Upper lobe of right lung (tissue), 1 donor: ENCODE measurements at places on chromosomes 2 and 18.

DNA sequence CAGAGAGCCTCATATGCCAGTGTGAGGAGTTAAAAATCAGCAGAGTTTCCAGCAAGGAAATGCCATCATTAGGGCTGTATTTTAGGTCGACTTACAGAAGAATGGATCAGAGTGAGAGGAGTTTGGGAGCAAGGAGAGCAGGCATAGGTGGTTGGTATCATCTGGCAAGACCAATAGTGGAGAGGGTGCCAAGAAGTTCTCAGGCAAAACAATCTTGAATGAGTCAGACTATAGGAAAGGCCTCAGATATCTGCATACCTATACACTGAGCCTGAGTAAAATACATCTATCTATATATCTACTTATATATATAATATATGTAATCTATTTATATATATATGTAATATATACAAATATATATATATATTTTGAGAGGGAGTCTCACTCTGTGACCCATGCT lies 57.3 kb downstream of the TMEFF2 start:
- DNase-seq, result no peak

DNA sequence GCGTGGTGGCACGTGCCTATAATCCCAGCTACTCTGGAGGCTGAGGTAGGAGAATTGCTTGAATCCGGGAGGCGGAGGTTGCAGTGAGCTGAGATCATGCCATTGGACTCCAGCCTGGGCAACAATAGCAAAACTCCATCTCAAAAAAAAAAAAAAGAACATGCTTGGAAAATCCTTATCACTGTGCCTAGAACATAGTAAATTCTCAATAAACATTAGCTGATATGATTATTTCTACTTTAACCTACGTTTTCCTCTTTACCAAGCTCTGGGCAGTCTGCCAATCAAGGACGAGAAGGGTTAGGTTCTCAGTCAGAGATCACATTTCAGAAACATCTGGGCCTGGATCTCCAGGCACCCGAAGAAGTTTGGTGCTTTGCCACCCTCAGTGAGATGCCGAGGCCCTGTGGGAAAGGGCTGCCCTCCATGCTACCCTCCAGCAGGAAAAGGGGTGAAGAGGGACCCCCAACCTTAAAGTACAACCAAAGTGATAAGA lies 107.7 kb downstream of the BCL11A start:
- no peak for DNase-seq

DNA sequence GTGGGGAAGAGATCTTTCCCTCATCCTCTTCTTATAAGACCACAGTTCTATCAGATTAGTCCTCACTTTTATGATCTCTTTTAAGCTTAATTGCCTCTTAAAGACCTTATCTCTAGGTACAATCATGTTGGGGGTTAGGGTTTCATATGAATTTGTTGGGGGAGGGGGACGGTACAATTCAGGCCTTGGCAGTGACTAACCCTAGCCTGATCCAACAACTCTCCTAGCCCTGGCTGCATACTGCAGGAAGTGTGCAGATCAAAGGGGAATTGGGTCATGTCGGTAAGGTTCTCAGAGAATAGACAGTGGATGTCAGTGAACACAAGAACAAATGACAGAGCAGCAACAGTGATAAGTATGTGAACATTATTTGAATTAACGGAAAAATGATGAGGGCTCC lies 16.4 kb downstream of the CAPN13 start:
- no peak for DNase-seq

DNA sequence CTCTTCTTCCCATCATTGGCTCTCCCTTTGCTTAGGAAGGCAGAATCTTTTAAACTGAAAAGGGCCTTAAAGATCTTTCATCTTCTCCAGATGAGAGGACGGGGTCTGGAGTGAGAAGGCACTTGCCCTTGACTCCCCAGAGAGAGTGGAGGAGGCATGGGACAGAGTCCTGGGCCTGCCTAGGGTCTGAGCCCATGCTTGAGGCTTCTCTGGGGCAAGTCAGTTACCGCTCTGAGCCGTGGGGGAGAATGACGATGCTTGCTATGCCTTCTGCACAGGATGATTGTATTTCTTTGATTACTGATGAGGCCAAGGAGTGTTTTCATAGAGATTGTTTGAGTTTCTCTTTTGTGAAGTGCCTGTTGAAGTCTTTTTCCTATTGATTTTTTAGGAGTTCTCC lies 921 bp downstream of the PLB1 start:
- DNase-seq, result no peak
